Stimulated activated CD4-positive, alpha-beta T cell treated with anti-CD3 and anti-CD28 coated beads, Interleukin-4, amount 100 ng/mL, for 48 hours (primary cell): ENCODE measurements at places on chromosomes 2 and 18.

DNA sequence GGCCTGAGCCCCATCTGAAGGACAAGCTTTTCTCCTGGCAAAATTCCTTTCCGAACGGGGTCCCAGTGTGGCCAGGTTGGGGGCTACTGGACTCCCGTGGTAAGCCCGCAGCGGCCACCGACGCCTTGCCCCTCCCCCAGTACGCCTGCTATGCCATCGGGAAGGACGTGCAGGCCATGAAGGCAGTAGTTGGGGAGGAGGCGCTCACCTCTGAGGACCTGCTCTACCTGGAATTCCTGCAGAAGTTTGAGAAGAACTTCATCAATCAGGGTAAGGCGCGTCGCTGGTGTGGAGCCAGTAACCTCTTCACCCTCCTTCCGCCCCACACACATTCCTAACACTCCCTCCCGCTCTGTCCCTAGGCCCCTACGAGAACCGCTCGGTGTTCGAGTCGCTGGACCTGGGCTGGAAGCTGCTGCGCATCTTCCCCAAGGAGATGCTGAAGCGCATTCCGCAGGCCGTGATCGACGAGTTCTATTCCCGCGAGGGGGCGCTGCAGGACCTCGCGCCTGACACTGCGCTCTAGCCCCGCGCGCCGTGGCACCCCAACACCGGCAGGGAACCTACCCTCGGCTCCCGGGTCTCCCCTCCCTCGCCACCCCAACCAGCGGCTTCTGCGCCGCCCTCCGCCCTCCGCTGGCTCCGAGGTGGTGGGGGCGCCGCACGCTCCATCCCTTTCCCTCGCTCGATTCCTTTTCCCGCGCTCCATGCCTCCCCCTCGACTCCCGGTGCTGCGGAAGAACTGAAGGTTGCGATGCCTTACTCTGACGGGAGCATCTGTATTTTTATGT, 13.6 kb upstream of the ANKRD53 start:
- DNase-seq = peak; percentile 82

DNA sequence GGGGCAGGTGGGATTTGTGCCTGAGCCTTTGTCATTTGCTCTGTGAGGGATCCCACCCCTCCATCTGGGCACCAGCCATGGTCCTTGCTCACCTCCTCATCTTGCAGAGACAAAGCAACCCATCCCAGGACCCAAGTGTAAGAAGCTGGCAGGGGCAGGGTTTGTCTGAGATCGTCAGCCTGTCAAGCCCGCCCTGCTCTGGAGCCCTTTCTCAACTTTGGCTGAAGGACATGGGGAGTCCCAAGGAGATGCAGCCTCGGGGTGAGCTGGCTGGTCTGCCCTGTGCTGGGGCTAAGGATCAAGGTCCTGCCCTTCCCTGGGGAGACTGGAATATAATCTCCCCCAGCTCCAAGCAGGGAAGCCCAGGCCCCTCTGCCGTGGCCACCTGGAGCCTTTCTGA, 86.0 kb downstream of the CAPN13 start:
- DNase-seq = no peak

DNA sequence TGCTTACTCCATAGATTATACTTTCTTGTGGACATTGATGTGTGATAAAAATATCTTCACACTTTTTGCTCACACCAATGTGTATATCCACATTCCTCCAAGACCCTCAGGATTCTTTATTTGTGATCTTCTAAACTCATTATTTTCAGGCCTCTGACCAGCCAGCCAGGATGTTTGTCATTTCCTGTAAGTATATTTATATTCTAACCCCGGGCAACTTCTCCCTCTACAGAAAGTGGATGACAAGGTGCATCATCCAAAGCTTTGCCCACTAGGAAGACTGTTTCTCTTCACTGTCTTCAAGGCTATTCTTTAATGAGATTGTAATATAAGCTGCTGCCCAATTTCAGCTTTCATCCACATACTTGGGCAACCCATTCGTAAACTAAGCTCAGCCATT, 3.6 kb upstream of the CWC22 start:
- DNase-seq = no peak

DNA sequence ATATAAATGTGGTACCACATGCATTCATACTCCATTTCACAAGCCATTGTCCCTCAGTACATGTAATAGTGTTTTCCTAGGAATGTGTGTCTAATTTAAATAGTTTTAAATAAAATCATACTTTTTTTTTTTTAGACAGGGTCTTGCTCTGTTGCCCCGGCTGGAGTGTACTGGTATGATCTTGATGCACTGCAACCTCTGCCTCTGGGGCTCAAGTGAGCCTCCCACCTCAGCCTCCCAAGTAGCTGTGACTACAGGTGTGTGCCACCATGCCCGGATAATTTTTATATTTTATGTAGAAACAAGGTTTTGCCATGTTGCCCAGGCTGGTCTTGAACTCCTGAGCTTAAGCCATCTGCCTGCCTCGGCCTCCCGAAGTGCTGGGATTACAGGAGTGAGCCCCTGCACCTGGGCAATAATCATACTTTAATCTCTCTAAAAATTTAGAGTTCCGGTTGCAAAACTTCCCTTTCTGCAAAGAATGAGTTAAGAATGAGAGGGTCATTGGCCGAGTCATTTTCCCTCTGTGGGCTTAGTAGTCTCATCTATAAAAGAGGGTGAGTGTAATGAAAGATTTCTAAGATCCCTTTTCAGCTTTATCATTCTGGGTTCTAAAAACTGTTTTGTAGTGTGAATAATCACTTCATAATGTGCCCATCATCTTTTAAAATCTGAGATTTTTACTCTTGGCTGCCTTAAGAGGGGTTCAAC, 116.0 kb upstream of the PELI1 start:
- DNase-seq = no peak

DNA sequence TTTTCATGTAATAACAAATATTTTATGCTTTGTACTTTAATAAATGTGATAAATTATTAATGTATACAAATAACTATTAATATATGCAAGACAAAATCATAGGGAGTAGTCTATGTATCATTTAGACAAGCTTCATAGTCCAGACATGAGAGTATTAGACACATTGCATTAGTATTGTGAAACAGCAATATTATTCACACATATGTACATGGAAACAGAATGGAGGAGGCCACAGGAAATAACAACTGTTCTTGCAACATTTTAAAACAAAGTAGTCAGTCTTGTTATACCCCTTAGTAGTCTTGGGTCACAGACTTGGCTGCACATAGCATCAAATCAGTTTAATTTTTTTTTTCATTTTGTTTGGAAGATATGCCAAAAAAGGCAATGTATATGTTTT, 15.8 kb downstream of the DSC1 start:
- no peak for DNase-seq

DNA sequence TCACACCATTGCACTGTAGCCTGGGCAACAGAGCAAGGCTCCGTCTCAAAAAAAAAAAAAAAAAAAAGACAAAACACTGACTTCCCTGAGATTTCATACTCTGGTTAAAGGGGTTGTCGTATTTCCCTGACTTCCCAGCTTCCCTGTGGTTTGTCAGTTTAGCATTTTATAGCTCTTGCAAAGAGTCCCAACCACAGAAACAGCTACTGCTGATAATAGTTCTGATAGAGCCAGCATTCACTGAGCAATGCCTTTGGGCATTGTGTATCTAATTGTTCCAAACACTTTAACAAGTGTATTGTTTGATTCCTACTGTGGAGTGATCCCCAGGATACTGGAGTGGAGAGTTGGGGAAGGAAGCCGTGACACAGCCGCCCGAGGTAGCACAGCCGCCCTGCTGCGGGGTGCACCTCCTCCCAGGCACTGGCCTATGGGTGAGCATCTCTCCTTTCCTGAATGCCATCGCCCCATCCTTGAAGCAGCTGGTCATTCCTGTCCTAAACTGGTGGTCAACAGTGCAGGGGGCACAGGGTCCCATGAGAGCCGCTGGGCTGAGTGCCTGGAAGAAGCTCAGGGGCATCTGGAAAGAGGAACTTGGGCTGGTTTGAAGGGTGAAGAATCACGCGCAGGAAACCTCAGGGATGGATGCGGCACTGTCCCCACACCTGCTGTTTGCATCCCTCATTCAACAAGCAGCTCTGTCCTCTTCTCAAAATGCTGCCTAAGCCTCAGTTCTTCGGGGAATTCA, 81.0 kb upstream of the TMEM18 start:
- DNase-seq = no peak

GRCh38 chr18:79898952-79899608, 52.4 kb downstream of the SLC66A2 start:
- DNase-seq = no peak

- DNase-seq = no peak
Measured at GRCh38 chr2:214816008-214816533, 6.6 kb upstream of the BARD1 start.

DNA sequence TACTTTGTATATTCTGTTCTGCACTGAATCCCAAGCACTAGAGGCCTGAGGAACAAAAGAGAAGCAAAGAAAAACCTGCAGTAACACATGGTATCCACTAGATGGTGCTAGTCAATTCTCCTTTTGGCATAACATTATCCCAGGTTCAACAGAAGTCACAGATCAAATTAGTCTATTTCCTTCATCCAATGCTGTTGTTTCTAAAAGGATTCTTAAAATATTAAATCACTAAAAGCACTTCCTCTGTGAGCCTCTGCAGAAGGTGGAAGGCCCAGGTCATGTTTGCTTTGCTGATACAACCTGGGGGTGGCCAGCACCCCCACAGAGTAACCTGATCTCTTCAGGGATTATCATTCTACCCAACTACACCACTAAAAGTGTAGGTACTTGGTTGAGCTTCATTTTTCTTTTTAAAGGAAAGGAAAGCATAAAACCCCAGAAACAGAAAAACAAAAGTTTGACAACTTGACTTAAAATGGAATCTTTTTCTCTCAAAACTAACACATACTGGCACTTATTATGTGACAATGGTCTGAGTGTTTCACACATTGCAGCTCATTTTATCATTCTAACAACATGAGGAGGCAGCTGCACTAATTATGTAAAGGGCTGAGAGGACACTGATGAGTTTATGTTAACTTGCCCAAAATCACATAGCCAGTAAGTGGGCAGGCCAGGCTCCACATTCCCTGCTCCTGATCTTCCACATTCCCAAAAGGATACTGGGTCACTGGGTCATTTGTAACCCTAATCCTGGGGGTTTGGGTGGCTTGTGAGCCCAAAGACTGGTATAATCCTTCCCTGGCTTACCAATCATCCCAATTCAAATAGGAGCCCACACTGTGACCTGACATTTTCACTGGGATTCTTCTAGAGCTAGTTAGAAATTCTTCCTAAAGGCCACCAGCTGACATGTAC, 66.8 kb upstream of the DNER start:
- DNase-seq = no peak

- DNase-seq = no peak
Measured at GRCh38 chr2:61091485-61091884, 25.8 kb downstream of the SANBR start.

DNA sequence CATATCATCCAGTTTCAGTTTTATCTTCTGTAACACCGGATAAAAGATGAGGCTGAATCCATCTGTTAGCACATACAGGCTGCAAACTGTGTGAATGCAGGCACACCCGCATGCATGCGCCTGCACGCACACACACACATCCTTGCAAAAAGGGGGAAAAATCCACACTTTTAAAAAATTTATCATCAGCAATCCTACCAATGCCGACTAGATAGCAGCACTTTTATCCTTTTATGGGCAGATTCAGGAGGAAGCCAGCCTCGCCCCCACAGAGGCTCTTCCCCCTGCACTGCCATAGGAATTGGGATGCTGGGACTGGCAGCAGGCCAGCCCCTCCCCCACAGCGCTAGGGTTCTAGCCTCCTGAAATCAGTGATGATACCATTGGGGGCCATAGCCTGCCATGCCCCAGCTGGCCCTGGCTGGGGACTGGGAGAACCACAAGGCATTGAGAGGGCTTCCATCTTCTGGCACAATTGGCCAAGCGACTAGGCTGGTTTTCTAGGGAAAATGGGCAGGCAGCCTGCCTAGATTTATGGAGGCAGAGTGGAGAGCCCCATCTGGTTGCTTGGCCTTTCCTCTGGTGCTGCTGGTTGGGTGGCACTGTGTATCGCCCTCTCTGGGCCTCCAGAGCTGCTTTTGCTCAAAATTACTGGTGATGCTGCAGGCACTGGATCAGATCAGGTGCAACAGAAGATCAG, 25.5 kb downstream of the CYRIA start:
- no peak for DNase-seq
